ENCODE measurements at places on chromosomes 6 and 20. TPM values are rescaled to one million over a fixed set of nuclear protein-coding genes. Genes with fewer than 3 reads are reported as not detected.
A peak's percentile ranks its signal among the peaks of the same experiment; 100 is the strongest.

GRCh38 chr6:33192671-33193602 is 670 bp upstream of the COL11A2 start:
- peak; percentile 86 for DNase-seq

HSPA1L gene
- polyA plus RNA-seq = 0.93 TPM

- no peak for DNase-seq
Observed at GRCh38 chr6:113994934-113995342, 24.0 kb upstream of the HDAC2 start.

DNA sequence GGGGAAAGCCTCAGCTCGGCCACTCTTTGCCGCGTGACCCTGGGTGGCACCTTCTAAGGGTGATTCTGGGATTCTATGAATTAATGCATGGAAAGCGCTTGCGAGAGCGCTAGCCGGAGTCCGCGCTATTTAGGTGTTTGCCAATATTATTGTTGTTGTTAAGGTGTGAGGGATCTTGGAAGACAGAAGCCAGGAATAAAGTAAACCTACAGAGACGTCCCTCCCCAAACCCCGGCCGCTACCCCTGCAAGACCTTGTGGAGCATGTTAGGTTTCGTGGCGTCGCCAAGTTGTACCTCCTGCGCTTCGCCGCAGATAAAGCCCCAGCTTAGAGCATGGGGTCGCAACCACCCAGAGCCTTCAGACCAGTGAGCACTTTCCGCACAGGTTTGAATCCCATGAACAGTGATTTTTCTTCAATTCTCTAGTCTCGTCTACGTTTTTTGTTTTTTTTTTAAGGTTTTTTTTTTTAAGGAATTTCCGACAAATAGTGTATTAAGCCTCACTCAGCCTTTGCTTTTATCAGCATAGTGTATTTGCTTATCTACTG is 16.9 kb upstream of the ZSCAN9 start:
- DNase-seq = no peak

GJA10 gene
- not detected for polyA plus RNA-seq

GRCh38 chr20:18436847-18437246 is 30.0 kb downstream of the DZANK1 start:
- no peak for DNase-seq

DNA sequence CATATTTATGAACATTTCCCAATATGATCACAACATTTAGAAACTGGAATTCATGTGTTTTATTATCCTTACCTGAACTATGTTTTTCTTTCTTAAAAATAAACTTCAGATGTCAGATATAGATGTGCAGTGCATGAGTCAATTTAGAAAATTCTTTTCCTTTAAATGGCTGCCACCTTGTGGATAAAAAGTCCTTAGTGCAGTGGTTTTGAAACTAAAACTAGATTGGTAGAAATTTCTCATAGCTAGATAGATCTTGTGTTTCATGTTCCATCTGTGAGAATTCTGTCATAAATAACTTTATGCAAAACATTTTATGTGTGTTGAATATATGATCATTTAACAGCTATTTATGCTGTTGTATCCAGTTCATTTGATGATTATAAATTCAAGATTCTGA is 134.9 kb downstream of the KLHL32 start:
- no peak for DNase-seq

FAM217A gene
- polyA plus RNA-seq = not detected

- DNase-seq = peak; percentile 94
Observed at GRCh38 chr6:31559958-31560696, 12.0 kb upstream of the LTA start.

DNA sequence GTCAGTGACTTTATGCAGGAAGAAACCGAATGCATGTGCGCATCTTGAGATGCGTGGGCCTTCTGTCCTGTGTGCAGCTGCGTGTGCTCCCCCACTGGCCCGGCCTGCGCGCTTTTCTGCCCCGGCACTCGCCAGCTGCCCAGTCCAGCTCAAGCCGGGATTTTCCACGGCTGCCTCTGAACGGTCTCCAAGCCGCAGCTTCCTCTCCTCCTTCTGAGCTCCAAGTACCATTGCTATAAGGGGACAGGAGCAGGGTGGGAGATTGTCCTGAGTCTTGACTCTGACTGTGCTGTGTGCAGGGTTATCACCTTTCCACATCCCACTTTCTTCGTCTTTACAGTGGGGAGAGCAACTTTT is 302.8 kb downstream of the THBS2 start:
- DNase-seq = no peak

DNA sequence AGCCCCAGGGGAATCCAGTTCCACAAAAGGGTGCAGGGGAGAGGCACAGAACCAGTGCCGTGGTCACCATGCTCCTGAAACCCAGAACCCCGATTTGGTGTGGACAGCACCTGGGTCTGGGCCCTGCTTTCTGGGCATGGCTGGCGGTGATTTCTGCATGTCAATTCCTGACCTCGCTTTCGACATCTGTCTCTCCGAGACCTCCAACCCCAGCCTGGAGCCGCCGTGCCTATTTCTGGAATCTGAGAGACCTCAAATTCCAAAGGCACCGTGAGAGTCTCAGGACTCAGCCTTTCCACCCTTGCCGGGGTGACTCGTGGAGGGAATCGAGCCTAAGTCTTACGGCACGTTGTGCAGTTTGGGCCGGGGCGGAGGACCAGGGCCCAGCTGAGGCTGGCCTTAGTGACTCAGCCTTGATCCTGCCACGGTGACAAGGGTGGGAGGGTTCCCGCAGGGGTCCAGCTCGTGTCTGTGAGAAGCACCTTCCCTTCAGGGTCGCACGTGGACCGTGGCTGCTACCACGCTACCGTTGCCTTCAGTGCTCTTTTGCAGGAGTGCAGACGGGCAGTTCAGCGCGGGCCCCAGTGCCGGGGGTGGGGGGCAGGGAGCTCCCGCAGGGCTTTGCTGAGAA is 133.7 kb downstream of the PXDC1 start:
- peak; percentile 66 for DNase-seq

DNA sequence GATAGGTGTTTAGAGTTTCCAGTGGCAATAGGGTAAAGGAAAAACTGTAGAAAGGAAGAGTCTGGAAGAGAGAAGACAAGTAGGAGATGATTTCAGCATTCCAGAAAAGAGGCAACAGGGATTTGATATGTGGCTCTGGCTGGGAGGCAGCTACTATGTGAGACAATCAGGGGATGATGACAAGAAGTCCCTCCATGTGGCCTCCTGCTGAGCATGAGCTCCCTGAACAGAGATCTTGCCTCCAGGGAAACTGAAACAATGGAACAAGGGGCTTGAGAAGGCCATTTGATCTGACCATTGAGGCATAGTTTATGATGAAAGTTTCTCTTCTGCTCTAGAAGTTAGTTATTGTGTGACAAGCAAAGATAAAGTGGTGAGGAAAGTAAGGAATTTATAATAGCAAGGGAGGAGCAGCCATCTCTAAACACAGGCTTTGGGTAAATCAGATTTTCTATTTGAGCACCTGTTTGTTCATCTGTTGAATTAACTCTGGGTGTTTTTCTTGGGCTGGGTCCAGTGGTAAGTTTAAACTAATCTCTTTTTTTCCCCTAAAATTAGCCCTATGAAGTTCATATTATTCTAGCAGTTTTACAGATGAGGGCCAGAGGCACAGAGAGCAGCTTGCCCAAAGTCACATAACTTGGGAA is 3.0 kb upstream of the GPX5 start:
- DNase-seq = no peak

GRCh38 chr20:44941120-44941691 is 19.0 kb downstream of the TOMM34 start:
- no peak for DNase-seq

ARMH2 gene
- 1.0 TPM for polyA plus RNA-seq

TFAP2A gene
- 0.11 TPM for polyA plus RNA-seq

ABHD16B gene
- 0.49 TPM for polyA plus RNA-seq

- no peak for DNase-seq
Observed at GRCh38 chr6:1029141-1029540, 282.8 kb upstream of the FOXQ1 start.

- no peak for DNase-seq
Observed at GRCh38 chr6:2165286-2165685, 80.1 kb downstream of the GMDS start.

GRM1 gene
- under 0.01 TPM for polyA plus RNA-seq

- peak; percentile 87 for DNase-seq
Observed at GRCh38 chr6:2857580-2858337, 16.1 kb upstream of the SERPINB1 start.

DNA sequence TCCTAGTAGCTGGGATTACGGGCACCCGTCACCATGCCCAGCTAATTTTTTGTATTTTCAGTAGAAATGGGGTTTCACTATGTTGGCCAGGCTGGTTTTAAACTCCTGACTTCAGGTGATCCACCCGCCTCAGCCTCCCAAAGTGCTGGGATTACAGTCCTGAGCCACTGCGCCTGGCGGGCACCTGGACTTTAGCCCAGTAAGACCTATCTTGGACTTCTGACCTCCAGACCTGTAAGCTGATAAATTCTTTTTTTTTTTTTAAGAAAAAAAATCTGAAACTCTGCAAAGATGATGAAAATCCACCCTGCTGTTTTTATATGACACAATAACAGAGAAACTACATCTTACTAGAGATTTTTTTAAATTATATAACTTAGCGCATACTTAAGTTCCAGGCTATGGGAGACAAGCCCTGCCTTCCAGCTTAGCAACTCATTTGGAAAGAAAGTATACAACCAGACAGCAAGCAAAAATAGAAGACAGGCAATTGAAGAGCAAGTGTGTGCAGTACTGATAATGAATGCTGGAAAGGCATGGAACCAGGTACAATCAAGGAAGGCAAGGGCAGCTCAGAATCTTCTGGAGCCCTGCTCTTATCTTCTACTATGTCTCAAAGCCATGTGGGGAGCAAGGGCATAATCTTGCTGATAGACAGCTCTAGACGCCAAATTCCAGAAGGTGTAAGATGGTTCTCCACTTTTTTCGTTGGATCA is 104.2 kb downstream of the CD83 start:
- DNase-seq = no peak

- no peak for DNase-seq
Observed at GRCh38 chr6:108719477-108719876, 128.7 kb upstream of the ARMC2 start.

DNA sequence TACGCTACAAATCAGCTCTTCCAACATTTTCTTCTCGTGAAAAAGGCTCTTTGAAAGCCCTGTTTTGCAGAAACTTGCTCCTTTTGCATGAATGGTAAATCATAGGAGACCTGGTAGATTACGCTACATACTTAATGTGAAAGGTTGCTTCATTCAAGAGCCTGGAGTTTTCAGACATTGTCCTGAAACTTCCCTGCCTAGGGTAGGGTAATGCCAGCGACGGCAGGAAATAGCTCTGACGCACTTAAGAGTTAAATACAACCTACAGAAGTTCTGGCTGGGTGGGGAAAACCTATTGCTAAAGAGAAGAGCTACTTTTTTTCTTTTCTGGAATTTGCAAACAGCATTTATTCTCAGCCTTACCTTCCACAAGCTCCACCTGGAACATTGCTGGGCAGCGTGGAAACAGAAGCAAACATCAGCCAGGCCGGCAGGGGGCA is 144.5 kb downstream of the LPA start:
- DNase-seq = no peak

DNA sequence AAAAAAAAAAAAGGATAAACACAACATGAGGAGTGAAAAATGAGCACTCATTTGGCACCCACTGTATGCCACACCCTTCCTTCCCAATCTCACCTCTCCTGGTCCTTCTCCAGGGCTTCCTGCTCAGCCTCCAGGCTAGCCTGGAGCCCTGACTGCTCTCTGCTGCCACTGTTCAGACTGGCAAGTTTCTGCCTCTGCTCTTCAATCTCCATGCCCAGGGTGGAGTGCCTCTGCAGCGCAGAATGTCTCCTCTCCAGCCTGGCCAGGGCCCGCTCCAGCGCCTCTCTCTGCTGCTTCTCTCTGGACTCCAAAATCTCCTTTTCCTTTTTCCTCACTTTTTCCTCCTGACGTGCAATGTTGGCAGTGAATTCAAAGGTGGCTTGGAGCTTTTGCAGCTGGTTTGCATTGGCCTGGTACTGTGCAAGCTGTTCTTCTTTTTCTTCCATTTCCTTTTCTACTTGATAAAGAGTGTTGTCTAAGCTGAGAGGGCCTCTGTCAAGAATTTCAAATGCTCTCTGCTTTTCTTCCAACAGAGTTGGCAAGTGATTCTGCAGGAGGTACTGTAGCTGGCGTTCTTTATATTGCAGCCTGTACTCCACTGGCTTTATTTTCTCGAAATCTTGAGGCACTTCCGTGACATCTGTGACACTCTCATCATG is 194.4 kb downstream of the KIF16B start:
- no peak for DNase-seq

GRCh38 chr6:170066679-170067078 is 224.2 kb downstream of the DLL1 start:
- peak; percentile 46 for DNase-seq
